Neural crest cell (in vitro differentiated cells): ENCODE measurements at places on chromosomes 1 and 21. TPM values are rescaled to one million over a fixed set of nuclear protein-coding genes. Genes with fewer than 3 reads are reported as not detected.
A peak's percentile ranks its signal among the peaks of the same experiment; 100 is the strongest.

DNA sequence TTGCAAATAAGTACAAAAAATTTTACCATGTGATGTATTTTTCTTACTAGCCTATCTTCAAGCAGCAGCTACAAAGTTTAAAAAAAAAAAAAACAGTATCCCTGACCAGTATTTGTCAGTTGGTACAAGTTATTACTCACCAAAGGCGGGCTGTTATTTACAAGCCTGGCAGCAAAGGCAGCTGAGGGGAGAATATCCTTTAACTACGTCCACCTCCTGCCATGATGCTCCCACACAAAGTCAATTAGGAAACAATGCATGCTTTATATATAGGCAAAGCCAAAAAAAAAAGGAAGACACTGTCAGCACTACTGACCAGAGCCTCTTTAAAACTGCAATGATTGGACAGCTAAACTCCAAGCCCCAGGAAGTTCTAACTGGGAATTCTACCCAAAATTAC is 13.7 kb downstream of the PSMA5 start:
- H3K27ac ChIP-seq, result no peak overlapping the region
- no peak for DNase-seq
- no peaks in the 10 kb centered on the region for H3K27me3 ChIP-seq
- no peak overlapping the region for H3K4me3 ChIP-seq

DNA sequence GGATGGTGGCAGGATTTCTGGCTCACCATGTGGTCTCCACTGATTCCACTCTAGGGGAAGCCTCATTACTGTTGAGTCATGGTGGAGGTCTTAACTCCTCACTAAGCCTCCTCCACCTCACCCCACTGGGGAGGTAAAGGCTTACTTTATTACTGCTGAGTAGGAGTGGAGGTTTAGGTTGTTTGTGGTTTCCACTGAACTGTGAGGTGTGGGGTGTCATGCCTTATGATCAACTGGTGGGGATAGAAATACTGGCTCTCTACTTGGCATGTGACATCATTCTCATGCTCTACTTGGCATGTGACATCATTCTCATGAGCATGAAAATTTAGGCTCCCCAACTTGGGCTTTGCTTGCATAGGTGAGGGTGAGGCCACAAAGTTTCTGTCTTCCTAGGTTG is 35.6 kb downstream of the COL6A1 start:
- no peak overlapping the region for H3K4me3 ChIP-seq
- peaks cover 12% of the 10 kb centered on the region for H3K27me3 ChIP-seq
- H3K4me1 ChIP-seq, result peaks cover 10% of the 10 kb centered on the region
- DNase-seq, result no peak

- peak overlapping the region; percentile 90 for H3K27ac ChIP-seq
- H3K36me3 ChIP-seq, result no peaks in the 10 kb centered on the region
- no peak for DNase-seq
- H3K27me3 ChIP-seq, result no peaks in the 10 kb centered on the region
- no peak overlapping the region for H3K4me3 ChIP-seq
- H3K4me1 ChIP-seq, result peaks cover 22% of the 10 kb centered on the region
These were observed 25.0 kb downstream of the CD244 start for GRCh38 chr1:160837558-160838205.

- H3K27me3 ChIP-seq, result no peaks in the 10 kb centered on the region
- no peaks in the 10 kb centered on the region for H3K36me3 ChIP-seq
- peaks cover 42% of the 10 kb centered on the region for H3K4me1 ChIP-seq
These were observed 36.9 kb upstream of the C1orf105 start for GRCh38 chr1:172383536-172383935.

- no peaks in the 10 kb centered on the region for H3K4me1 ChIP-seq
- no peak overlapping the region for H3K27ac ChIP-seq
- no peaks in the 10 kb centered on the region for H3K36me3 ChIP-seq
- no peak overlapping the region for H3K4me3 ChIP-seq
- no peak for DNase-seq
- no peaks in the 10 kb centered on the region for H3K27me3 ChIP-seq
These were observed 1016.8 kb upstream of the ADGRL4 start for GRCh38 chr1:80023358-80023757.

Gene DRAXIN
- 9.7 TPM in 2 replicates for total RNA-seq
